Right renal pelvis (tissue), 4 donors: ENCODE measurements at places on chromosomes 11 and 22. TPM values are rescaled to one million over a fixed set of nuclear protein-coding genes. Genes with fewer than 3 reads are reported as not detected.

The NLRP10 gene
- not detected for polyA plus RNA-seq

The MPZL2 gene
- 24.5 TPM for polyA plus RNA-seq

The MMP8 gene
- not detected for polyA plus RNA-seq

The PYGM gene
- 3.0 TPM for polyA plus RNA-seq

The MPPED2 gene
- polyA plus RNA-seq = 22.0 TPM

The OR10D3 gene
- polyA plus RNA-seq = not detected

The NNMT gene
- polyA plus RNA-seq = 0.72 TPM

The OR51E1 gene
- polyA plus RNA-seq = 1.4 TPM

The LRRC55 gene
- polyA plus RNA-seq = 6.4 TPM

The FXYD6 gene
- 147 TPM for polyA plus RNA-seq

The FAM227A gene
- polyA plus RNA-seq = 4.3 TPM

The CPT1B gene
- polyA plus RNA-seq = 11.3 TPM

The C11orf86 gene
- not detected for polyA plus RNA-seq

The CLTCL1 gene
- 5.9 TPM for polyA plus RNA-seq

The RNASEH2C gene
- polyA plus RNA-seq = 42.4 TPM

The CLMP gene
- 36.1 TPM for polyA plus RNA-seq

The LRRC74B gene
- 0.14 TPM for polyA plus RNA-seq

The CCDC73 gene
- polyA plus RNA-seq = 0.36 TPM

The CRYAB gene
- polyA plus RNA-seq = 49.9 TPM

The KRTAP5-1 gene
- not detected for polyA plus RNA-seq

The YAP1 gene
- 202 TPM for polyA plus RNA-seq

The RFPL1 gene
- polyA plus RNA-seq = 1.2 TPM

The KRTAP5-2 gene
- 0.19 TPM for polyA plus RNA-seq
